ENCODE measurements at places on chromosomes 6 and 20. TPM values are rescaled to one million over a fixed set of nuclear protein-coding genes. Genes with fewer than 3 reads are reported as not detected.

- peak; percentile 52 for DNase-seq
These were observed 32.6 kb upstream of the STX16 start for GRCh38 chr20:58618351-58619076.

DOP1A gene
- total RNA-seq = 15.9 TPM

DNA sequence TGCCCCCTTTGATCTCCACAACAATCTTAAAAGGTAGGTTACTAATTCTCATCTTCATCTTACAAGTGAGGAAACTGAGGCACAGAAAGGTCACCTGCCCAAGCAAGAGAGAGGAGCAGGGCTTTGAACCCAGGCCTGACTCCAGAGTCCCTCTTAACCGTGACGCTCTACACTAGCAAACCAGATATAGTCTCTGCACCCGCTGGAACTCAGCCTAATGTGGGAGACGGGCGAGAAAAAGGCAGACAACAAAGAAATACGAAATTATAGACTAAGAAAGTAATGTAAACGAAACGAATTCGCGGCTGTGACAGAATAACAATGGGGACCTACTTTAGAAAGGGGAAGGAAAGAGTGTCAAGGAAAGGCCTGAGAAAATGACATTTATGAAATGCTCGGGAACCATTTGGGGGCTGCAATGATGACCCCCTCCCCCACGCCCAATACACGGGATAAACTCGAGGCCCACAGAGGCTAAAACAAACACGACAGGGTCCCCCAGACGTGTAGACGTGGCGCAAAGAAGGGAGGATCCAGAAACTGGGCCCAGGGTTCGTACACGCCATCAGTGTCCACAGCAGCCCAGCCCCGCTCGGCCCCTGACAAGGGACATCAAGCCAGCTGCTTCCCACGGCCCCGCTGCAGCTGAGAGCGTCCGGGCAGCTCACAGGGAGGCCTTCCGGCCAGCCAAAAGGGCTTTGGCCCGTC lies 637 bp downstream of the TRPC4AP start:
- DNase-seq = peak; percentile 54

FKBP1C gene
- total RNA-seq = 0.09 TPM

COL9A1 gene
- total RNA-seq = not detected

GRCh38 chr6:41222513-41222912 lies 5.6 kb upstream of the TREML4 start:
- DNase-seq = no peak

- peak; percentile 47 for DNase-seq
These were observed 181.6 kb upstream of the ECI2 start for GRCh38 chr6:4316867-4317400.

- DNase-seq = no peak
These were observed 5.0 kb downstream of the ZDHHC14 start for GRCh38 chr6:157386023-157386422.

- DNase-seq = peak; percentile 51
These were observed 954 bp upstream of the BLCAP start for GRCh38 chr20:37528446-37529213.

- no peak for DNase-seq
These were observed 39.7 kb upstream of the ATXN1 start for GRCh38 chr6:16800942-16801341.

DNA sequence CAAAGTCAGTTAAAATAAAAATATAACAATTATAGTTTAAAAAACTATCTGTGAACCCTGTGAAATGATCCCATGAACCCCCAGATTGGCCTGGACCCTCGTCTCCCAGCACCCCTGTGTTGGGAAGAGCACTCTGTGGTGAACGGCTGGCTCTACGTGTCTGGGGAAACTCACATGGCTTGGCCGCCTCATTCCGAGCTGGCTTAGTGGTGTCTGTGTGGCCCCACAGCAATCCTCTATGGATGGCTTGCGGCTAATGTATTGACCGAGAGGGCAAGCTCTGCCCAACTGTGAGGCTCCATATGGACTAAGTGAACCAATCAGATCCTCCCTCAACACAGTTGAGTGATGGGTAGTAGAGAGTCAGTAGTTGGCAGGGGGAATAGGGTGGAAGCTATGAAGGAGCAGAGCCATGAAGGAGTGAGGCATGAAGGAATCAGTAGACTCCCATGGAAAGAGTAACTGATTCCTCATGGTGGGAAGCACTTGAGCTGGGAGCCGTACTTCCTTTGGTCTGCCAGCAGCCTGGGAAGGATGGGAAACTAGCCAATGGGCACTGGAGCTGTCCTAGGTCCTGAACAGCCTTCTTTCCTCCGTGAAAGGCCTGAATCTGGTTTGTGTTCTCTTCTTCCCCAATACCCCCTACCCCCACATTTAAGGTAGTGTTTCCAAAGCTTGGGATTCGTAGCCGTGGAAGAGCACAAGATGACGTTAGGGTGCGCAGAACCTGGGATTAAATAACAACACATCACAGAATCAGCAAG lies 21.6 kb upstream of the ZNF831 start:
- no peak for DNase-seq

DNA sequence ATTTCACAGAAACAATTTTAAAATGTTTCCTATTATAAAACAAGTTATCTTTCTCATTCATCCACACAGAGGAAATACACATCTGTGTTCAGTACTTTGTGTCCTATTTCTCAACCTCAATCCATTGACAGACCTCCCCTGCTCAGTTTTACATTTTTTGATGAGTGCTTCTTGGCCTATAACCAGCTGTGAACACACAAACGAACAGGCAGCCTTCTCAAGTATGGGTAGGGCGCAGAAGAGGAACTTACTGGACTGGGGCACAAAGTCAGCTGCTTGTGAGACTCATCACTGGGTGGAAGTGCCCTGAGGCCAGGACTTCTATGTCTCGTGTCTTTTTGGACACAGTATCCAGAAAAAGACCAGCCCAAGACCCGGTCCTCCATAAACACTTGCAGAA lies 2.8 kb downstream of the RPS6KA2 start:
- no peak for DNase-seq

FUT9 gene
- total RNA-seq = not detected

DNA sequence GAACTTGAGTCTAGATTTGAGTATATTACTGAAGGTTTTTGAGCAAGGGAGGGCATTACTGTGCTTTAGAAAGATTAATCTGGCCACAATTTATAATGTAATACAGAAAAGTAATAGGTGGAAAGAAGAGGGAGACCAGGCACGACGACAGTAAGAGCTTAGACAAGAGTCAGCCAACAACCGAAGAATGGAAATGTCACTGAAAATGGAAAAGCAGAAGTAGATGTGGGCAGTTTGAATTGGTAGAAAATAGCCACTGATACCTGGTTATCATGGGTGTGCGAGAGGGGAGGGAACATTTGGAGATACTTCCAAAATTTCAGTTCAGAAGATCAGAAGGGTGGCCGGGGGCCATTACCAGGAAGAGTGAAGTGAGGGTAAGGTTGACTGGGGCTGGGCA lies 339.1 kb downstream of the UTRN start:
- no peak for DNase-seq

- no peak for DNase-seq
These were observed 305.9 kb downstream of the CLIC5 start for GRCh38 chr6:45709781-45710220.

DNA sequence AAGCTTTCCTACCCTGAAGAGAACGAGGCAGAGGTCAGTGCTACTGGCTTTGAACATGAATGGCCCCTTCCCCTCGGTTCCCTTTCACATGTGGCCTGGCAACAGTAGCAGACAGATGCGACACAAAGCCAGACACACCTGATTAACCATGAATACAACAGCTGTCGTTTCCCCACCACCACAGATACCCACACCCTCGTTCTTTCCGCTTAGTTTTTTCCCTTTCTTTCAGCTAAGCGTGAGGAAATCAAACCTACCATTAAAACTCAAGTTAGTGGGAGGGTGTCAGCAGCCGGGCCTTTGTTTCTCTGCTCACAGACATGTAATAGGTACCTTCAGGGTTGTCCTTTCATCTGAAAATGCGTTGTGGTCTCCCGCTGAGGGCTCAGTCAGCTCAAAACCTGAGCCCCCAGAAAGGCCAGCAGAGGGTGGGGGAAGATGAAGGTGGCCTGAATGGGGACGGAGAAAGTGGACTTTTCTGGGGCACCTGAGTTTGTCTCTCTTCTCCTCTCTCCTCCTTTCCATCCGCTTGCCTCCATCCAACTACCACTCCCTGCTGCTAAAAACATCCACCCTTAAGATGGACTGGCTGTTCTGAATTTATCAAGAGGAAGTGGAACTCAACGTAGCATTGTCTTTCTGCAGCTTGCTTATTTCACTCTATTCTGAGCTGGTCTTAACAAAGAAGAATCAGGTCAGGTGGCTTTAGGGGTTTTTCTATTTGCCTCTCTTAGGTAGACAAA lies 516.6 kb upstream of the JARID2 start:
- DNase-seq = no peak

DNA sequence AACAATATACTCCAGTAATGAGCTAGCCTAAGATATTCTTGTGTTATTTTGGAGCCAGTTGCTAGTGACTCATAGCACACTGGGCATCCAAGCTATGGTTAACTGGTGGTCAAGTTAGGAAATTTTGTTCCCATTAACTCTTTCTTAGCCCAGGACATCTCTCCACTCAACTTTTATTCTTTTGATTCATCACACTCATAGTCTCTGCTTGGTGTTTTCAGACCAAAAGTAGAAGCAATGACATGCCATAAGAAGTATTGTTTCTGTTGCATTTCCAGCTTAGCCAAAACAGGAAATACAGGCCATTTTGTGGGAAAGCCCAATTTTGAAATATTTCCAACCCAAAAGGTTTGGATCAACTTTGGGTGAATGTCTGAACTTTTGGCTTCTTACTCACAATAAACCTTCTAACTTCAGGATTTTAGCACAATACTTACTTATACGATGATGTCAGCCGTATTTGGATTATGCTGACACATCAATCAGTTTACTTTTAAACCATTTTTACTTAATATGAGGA lies 31.6 kb upstream of the CCN2 start:
- peak; percentile 44 for DNase-seq

RBM12 gene
- total RNA-seq = 59.2 TPM

DNA sequence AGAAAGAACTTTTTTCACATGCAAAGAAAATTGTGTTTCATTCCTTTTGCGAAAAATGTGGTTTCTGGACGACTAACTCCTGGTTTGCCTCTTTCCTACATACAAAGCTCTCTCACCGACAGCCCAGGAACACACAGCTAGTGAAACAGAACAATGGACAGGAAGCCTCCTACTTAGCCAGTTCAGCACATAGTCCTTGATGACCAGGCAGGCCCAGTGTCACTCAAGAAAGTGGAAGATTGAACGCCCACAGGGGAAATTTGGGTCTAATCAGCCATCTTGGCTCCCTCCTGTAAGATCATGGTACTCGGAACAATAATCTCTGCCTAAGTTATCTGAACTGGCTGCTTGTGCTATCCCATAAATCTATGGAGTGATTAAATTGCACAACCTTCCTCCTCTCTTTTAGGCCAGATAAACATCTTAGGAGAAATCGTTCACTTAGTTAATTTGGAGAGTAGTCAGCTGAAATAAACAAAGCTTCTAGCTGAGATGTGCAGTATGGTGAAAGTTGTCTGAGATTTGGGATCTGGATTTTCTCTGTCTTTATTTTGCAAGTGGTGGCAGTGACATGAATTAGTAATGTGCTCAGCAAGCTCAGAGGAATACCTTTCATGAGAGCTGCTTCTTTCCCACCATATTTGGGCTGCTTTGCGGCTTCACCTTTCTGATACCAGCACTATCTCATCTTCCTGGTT lies 147.0 kb downstream of the MTFR2 start:
- no peak for DNase-seq

DNA sequence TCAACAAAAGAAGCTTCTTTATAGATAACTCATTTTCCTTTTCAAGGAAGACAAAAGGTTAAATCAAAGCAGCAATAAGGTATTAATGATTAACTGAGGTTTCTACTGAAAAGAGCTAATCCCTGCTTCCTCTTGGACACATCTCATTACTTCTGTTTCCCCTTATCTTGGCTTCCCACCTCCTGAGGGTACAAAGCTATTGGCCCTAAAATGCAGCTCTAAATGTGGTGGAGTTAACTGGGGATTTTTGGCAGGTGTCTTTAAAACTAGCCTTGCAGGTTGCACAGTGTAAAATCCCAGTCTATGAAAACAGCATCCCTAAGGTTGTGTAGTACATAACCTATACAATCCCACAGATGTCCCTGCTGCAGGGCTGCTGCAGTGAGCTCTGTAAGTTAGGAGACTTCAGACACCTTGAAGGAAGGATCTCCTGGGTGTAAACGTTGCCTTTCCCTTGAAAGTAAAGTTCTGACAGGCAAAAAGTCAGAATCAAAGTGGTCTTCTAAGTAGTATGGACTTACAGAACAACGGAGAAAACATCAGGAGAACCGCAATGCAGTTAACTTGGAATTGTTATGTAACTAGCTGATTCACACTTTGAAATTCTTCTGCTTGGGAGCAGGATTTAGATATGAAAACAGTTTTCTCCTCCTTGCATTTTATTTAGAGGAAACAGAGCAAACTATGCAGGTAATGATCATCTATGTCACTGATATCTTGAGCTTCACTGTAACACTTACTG lies 71.7 kb upstream of the TRAF3IP2 start:
- no peak for DNase-seq

- DNase-seq = no peak
These were observed 279.9 kb downstream of the CD83 start for GRCh38 chr6:14397518-14397901.

DNA sequence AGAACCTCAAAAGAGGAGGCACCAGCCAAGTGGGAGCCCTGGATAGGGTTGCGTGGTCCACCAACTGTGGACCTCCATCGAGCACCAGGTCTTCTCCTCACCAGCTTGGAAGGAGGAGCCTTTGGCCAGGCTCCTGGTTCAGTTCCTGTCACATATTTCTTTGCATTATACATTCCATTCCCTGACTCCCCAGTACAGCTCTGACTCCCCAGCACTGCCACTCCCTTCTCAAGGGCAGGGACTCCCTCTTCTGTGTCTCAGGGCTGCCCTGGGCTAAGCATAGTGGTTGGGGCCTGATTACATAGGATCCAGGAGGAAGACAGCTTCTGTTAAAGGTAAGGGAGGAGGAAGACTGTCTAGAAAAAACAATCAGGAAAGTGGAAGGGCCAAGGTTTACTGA lies 91.1 kb downstream of the MRPL14 start:
- DNase-seq = no peak

GRCh38 chr6:122610690-122611455 lies 668 bp downstream of the PKIB start:
- DNase-seq = no peak

DNA sequence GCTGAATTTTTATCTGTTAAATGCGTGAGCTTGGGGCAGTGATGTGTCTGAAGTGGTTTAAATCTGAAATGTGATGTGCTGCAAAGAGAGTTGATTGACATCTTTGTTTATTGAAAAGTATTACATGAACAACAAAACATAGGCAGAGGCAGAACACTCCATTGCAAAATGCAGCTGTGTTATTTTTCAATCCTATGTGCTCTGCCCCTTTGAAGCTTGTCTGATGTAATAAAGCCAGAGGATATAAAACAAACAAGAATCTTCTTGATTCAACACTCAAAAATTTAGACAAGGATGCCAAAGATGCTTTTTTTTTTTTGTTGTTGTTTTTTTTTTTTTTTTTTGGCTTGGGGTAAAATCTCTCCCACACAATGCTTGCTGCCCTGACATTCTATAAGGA lies 482.4 kb upstream of the MMS22L start:
- DNase-seq = peak; percentile 2

- DNase-seq = no peak
These were observed 273.3 kb upstream of the JARID2 start for GRCh38 chr6:14972379-14973067.

PRICKLE4 gene
- total RNA-seq = not detected
